Fibroblast of villous mesenchyme (primary cell): ENCODE measurements at places on chromosomes 2 and 18. TPM values are rescaled to one million over a fixed set of nuclear protein-coding genes. Genes with fewer than 3 reads are reported as not detected.
A peak's percentile ranks its signal among the peaks of the same experiment; 100 is the strongest.

CREG2 gene
- total RNA-seq = not detected in 2 replicates

GRCh38 chr2:205411558-205411957 lies 270.7 kb upstream of the NRP2 start:
- no peak for DNase-seq

DNA sequence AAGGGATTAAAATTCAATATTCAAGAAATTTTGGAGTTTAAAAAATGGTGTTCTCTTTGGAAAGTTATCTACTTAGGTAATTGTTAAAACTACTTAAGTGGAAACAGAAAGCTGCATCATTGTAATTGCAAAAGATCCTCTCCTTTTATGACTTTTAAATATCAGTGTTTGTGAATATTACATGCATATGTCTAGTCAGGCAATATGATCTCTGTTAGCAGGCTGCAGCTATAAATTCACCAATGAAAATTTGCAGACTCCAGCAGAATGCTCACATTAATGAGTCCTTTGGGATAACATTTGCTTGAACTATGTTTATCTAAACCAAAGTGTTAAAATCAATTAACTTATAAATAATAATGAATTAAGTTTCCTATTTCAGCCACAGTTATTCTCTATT lies 59.2 kb upstream of the CSRNP3 start:
- no peak for DNase-seq

LYPD1 gene
- total RNA-seq = 16.0 and 34.5 TPM in 2 replicates

DNA sequence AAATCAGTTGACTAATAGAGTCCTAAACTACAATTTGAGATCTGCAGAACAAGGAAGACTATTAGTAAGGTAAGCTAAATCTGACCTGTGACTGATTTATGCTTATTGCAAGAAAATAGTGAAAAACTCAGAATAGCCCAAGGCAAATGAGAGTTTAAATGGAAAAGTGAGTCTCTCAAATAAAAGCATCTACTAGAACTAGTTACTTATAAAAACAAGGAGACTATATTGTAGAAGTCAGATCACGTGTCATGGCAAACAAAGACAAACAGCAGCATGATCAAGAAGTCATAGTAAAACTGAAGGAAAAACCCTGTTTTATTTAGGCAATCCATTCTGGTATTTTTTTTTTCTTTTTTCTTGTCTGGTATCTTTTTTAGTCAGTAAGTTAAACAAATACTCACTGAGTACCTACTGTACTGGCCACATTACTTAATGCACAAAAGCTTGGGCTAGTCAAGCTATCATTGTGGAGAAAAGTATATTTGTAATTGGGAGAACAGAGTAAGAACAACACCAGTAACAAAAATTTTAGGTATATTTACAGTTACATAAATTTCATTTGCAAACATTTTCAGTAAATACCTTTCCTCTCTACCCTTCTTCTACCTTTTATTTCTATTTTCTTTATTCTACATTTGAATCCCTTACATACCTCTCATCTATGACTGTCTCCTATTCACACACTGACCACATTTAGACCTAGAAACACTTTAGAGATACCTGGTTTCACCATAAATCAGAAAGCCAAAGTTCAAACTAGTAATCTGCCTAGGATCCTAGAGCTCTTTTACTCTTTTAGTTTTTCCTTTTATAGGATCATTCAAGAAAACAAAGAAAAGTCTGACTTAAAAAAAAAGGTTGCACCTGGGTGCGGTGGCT lies 23.7 kb downstream of the CCDC88A start:
- no peak for DNase-seq

DNA sequence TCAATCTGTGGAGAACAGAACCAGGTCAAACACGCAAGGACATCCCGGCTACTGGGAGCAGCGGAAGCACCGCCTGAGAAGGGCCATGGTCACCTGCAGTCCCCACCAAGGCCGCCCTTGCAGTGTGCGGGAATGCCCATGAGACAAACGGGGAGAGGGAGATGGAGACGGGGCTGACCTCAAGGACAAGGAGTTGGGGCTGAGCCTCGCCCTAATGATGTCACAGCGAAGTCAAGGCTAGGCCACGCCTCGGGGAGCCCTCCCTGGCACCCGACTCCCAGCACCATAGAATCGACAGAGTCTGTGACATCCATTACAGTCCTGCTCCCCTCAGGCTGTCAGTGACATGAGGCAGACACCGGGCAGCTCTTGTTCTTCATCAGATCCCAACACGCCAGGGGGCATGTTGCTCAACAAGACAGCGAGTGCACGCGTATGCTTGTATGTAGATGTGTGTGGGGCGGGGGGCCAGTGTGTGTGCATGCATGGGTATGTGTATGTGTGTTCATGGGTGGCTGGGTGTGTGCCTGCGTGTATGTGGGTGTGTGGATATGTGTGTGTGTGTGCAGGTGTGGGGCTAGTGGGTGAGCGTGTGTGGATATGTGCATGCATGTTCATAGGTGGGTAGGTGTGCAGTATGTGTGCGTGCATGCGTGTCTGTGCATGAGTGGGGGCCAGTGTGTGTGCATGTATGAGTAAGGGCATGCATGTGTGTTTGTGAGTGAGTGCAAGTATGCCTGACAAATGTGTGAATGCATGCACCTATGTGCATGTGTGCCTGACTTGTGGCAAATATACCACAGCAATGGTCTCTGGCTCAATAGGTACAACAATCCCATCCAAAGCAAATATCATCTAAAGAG lies 57.0 kb downstream of the ANKMY1 start:
- DNase-seq = no peak

DNA sequence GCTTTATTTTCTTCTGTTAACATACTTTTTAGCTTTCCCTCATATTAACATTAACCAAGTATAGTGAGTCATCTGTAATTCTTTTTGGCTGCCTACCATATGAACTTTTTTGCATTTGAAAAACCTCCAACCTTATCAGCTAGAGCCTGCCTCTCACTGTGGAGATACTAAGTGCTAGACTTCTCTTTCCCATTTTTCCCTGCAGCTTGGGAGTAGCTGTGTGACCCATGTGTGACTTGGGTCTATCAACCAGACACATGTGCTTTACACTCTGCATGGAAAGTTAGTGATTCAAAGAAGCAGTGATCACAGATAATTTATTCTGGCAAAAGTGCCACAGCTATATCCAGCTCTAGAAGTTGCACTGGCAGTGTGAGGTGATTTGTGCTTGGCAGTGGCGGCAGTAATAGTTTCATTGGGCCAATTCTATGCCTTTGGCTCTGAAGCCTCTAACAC lies 36.3 kb downstream of the PREPL start:
- peak; percentile 69 for DNase-seq

MC5R gene
- total RNA-seq = not detected in 2 replicates

- DNase-seq = no peak
These were observed 157.0 kb upstream of the ACAA2 start for GRCh38 chr18:49970319-49970718.

DNA sequence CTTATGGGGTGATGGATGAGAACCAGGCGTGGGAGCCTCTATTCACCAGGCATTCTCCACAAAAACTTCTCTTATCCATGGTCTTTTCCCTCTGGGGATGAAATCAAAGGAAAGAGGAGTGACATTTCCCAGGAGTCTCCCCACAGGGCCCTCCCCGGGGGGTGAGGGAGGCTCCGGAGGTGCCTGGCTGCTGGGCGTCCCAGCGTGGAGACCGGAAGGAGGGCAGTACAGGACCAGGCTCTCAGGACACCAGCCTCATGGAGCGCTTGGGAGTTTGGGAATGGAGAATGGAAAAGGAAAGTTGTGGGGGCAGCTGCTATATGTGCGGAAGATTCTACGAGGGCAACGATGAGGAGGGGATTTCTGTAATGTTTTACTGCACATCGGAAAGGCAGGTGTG lies 22.1 kb downstream of the CIB4 start:
- DNase-seq = no peak

EIF2AK3 gene
- total RNA-seq = 20.3 and 25.9 TPM in 2 replicates

KIF3C gene
- 9.9 and 12.2 TPM in 2 replicates for total RNA-seq

- DNase-seq = no peak
These were observed 56.2 kb downstream of the GALNT14 start for GRCh38 chr2:31082002-31082401.

GRCh38 chr18:9581667-9582066 lies 32.7 kb downstream of the PPP4R1 start:
- DNase-seq = no peak

DNA sequence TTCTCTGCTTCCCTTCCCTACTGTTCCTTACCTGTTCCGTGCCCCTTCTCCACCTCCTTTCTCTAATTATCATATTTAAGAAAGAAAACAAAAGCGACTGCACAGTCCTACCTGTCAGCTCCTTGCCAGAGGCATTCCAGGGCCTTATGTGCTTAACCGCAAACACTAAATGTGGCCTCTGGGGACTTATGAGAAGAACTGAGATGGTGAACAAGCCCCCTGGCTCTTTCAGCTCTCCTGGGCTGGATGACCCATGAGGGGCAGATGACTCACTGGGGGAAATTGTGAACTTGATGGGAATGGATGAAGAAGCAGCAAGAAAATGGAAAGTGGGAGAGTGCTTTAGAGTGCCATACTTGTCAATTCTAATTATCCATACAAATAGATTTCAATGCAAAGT lies 106.3 kb upstream of the LYPD1 start:
- no peak for DNase-seq

SPC25 gene
- 2.9 and 7.3 TPM in 2 replicates for total RNA-seq

- DNase-seq = peak; percentile 96
These were observed at the start of gene COL3A1 for GRCh38 chr2:188974164-188974563. COL3A1 (plus strand) TSS chr2:188974373; CDS start chr2:188974490, 117 bp downstream.

DNA sequence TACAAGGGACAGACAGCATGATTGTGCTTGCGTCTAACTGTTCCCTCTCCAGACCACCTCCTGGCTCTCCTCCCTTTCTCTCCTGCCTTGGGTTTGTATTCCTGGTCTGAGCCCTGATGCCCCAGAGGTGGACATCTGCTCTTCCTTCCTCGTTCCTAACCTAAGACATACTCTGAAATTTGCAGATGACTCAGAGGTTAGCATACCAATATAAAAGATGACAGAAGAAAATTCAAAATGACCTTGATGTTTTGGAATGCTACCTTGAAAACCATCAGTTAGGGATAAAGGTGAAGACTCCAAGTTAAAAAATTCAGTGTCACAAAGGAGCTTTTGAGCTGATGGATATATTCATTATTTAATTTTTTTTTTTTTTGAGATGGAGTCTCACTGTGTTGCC lies 12.9 kb downstream of the SMYD1 start:
- DNase-seq = no peak

FEV gene
- total RNA-seq = not detected in 2 replicates

GRCh38 chr2:18605115-18605514 lies 15.7 kb upstream of the NT5C1B start:
- no peak for DNase-seq

- DNase-seq = no peak
These were observed 203.4 kb downstream of the ASXL3 start for GRCh38 chr18:33781429-33781828.

DNA sequence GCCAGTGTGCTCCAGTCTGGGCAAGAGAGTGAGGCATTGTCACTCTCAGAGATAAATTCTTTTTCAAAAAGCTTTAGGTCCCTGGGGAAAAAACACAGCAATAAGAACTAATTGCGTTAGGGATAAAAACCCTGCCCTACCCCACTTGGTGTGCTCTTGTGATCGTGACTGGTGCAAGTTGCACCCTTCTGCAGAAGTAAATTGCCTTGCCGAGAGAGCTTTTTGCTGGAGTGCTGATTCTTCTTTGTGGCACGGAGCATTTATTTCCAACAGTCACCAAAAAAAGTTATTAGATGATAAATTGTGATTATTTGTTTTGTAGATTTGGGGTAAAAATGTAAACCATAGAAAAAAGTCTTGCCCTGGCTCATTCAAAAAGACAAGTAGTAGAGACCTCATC lies 12.3 kb upstream of the GPR55 start:
- DNase-seq = no peak

DNA sequence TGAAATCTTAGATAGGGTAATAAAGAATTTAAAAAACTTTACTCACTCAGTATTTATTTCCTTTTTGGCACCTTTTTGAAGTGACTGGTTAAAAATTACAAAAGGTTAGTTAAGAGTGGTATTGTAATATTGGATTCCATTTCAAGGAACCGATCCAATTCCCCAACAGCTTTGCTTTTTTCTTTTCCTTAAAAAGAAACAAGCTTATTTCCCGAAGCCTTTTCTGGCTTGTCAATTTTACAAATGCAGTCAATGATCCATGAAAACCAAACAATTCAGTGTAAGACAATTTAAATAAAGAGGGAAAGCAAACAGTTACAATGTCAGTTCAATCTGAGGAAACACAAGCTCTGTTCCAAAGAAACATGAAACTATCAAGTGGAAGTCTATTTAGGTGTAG lies 200.2 kb downstream of the RIT2 start:
- DNase-seq = no peak

LYG2 gene
- not detected in 2 replicates for total RNA-seq

GRCh38 chr2:222706616-222707015 lies 35.2 kb downstream of the MOGAT1 start:
- DNase-seq = no peak

- DNase-seq = no peak
These were observed 138.8 kb upstream of the ITGA6 start for GRCh38 chr2:172288603-172289002.

BCL11A gene
- total RNA-seq = 0.43 and 1.6 TPM in 2 replicates

DNA sequence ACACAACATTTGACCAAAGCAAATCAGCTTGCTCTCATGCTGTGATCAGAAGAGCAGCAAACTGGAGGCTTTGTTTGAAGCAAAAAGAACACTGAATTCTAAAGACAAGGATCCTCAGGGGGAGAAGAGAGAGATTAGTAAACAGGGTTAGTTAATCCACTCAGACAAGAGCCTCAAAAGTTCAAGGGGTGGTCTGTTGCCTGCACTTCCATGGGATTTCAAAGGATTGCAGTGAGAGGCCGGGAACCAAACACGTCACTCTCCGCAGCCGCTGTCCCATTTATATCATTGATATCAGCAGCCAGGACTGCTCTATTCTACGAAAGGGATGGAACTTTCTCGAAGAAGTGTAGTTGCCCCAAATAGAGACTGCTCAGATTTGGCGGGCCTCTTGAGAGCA lies 97.8 kb upstream of the SP3 start:
- no peak for DNase-seq

TCF7L1 gene
- 4.3 and 9.0 TPM in 2 replicates for total RNA-seq

- DNase-seq = no peak
These were observed 111.9 kb downstream of the DCC start for GRCh38 chr18:52451851-52452250.

DNA sequence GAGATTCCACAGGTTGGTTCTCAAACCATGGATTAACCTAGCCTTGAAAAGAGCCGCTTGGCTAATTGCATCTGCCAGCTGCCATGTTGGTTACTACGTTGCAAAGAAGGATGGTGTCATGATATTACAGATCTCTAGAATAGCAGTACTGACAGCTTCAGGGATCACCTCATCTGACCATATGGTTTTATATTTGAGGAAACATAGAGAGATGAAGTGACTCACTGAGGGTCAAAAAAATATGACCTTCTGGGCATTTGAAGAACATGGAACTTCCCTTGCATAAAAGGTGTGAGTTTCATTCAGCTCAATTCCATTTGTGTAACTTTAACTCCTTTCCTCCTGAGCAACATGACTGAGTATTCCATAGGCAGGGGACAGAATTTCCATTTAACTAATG lies 242.3 kb downstream of the SETBP1 start:
- DNase-seq = peak; percentile 4
